ENCODE measurements at places on chromosomes 6 and 20. TPM values are rescaled to one million over a fixed set of nuclear protein-coding genes. Genes with fewer than 3 reads are reported as not detected.

- peak; percentile 33 for DNase-seq
These were observed 131.8 kb downstream of the SLC23A2 start for GRCh38 chr20:4869290-4870193.

Gene ECT2L
- not detected for total RNA-seq

- DNase-seq, result no peak
These were observed 334.1 kb downstream of the NRN1 start for GRCh38 chr6:5672581-5673011.

GRCh38 chr20:36548704-36549627 is 7.6 kb downstream of the MYL9 start:
- DNase-seq, result no peak

DNA sequence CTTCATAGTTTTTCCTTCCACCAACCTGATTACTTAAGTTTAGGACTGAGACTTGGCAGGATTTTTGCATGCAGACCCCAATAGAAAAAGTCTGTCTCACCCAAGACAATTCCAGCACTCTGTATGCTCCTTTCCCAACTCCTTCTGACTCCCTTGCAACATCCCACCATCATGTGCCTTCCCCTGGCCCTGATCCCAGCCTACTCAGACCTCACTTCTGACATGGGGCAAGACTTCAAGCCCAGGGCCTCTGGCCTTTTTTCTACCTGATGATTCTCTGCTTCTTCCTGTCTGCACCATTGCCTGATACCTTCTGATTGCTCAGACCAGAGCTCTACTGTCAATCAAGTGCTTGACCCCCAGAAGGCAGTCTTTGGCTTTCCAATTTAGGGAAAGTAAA is 96.6 kb downstream of the HAO1 start:
- no peak for DNase-seq

- DNase-seq, result no peak
These were observed 16.8 kb downstream of the GNAS-AS1 start for GRCh38 chr20:58833921-58834320.

DNA sequence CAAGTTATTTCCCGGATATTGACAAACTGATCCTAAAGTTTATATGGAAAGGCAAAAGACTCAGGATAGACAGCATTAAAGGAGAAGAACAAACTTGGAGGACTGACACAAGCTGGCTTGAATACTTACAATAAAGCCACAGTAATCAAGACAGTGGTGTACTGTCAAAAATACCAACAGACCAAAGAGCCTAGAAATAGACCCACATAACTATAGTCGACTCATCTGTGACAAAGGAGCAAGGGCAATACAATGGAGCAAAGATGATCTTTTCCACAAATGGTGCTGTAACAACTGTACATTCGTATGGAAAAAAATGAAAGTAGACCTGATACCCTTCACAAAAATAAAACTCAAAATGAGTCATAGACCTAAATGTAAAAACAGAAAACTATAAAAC is 46.0 kb downstream of the ABHD12 start:
- DNase-seq, result no peak

Gene RHAG
- not detected for total RNA-seq

DNA sequence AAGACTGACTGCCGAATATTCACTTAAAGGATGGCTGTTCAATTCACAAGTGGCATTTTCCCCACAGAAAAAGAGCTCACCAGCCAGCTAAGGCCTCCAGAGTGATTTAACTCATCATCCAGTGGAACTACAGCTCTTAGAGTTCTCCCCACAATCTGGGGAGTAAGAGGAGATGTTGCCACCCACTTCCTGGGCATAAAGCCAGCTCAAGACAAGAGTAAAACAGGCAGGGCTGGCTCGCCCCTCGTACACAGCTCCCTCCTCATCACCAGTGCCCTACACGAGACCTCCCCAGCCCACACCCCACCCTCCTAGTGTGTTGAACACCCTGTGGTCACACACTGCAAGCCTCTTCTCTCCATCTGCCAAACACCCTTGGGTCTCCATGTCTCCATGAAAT is 47.2 kb upstream of the IPCEF1 start:
- DNase-seq, result peak; percentile 24

All from left colon (tissue), 2 donors.